ENCODE measurements at places on chromosomes 2 and 18.

- DNase-seq: no peak
These were observed 130.4 kb downstream of the SPTBN1 start for GRCh38 chr2:54586494-54586893.

GRCh38 chr18:48208432-48209140, 200.6 kb downstream of the ZBTB7C start:
- DNase-seq: no peak

DNA sequence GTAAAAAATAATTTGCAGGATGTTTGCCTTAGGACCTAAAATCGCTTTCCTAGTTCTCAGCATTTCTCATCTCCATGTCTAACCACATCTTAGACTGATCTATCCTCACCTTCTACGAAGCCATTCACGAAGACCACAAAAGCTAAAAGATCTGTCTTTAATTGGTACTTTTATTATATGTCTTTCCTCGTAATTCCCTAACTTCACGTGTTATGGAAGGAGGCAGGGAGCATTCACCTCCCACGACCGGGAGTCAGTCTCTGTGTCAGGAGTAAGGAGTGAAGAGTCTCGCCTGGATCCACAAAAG, 1.6 kb downstream of the DLGAP1 start:
- no peak for DNase-seq

DNA sequence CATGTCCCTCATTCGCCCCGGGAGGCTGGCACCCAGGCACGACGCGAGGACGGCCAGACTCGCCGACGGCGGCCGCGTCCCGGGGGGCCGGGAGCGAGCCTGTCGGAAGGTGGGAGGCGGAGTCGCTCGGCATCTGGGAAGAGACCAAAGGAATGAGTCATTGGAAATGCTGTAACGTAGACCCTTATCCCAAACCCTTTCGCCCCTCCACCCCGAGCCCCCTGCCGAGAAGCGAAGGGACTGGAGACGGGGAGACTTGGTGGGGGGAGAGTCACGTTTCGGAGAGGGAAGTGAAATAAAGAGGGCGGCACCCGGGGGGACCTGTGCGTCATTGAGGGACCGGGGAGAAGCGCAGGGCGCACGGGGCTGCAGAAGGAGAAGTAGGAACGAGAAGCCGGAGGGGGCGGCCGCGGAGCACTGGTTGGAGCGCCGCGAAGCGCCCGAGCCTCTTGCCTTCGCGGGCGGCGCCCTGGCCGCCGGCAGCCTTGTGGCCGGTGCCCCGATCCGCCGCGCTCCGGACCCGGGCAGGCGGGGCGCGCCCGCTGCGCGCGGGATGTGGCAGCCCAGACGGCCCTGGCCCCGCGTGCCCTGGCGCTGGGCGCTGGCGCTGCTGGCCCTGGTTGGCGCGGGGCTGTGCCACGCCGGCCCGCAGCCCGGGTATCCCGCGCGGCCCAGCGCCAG, at the start of gene EMILIN2:
Gene EMILIN2, plus strand, starts transcription at position 371 of the 681 bp plus-strand sequence. Its CDS starts 183 bp downstream, at position 554.
- peak; percentile 37 for DNase-seq

GRCh38 chr18:8260827-8261226, 348.4 kb upstream of the RAB12 start:
- DNase-seq: no peak

- DNase-seq: no peak
These were observed 45.0 kb upstream of the EML4 start for GRCh38 chr2:42124011-42124785.
